ENCODE measurements at places on chromosomes 7 and 10.

DNA sequence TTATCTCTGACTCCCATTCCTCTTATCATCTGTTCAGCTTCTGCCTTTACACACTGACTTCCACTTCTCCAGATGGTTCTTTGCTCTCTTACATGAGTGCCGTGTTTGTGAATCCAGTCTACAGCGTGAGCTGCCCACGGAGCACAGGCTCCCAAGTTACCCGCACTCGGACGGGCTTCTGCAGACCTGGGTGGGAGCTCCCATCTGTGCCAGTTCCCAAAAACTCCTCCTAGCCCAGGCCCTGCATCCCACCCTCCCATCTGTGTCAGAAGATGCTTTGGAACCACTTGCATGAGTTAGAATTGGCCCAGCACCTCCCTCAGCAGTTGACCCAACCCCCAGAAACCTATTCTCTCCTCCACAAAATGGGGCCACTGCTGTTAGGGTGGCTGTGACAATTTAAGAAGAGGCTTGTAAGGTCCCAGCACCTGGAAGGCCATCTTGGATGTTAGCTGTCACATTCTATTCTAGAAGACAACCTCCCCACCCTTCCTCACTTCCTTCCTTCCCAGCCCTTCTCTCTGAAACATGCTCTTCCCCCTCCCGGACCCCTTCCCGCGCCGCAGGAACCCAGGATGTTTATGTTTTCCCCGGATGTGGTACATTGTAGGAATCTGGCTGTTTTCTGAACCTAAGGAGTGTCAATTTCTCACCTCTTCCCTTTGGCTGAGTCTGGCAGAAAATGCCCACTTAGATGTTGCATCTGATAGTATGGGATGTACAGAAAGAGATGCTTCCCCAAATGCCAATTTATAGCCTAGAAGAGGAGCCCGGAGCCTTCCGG lies 79.2 kb downstream of the CCDC3 start:
- DNase-seq, result no peak

GRCh38 chr10:62613424-62613823 lies 191.1 kb upstream of the ADO start:
- DNase-seq, result no peak

DNA sequence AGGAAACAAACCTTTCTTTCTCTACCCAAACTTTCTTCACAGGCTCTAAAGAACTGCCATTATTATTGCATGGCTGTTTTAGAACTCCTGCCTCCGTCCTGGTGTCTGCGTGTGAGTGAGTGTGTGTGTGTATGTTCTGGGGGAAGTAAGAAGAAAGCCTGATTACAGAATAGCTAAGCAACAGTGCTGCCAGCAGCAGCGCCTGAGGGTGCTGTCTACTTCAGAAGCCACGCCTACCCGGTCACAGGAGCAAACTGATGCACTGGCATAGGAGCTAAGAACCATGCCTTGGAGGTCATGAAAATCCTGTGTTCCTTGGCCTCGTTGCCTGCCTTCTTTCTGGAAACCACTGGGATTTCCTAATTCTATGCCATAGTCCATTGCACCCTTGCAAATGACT lies 25.2 kb downstream of the LIPK start:
- DNase-seq, result no peak

DNA sequence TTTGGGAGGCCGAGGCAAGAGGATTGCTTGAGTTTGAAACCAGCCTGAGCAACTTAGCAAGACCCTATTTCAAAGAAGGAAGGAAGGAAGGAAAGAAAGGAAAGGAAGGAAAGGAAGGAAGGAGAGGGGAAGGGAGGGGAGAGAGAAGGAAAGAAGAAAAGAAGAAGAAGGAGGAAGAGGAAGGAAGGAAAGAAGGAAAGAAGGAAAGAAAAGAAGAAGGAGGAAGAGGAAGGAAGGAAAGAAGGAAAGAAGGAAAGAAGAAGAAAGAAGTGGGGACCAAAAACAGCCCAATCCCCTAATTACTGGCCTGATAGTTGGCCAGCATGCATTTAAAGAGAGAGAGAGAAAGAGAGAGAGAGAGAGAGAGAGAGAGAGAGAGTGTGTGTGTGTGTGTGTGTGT lies 66.4 kb downstream of the EEPD1 start:
- no peak for DNase-seq

GRCh38 chr7:115719963-115720362 lies 310.6 kb downstream of the TFEC start:
- DNase-seq, result no peak

GRCh38 chr10:71543608-71544170 lies 147.0 kb downstream of the CDH23 start:
- no peak for DNase-seq

Measured in GM04504 (cell line).